Astrocyte (in vitro differentiated cells and primary cell): ENCODE measurements at places on chromosomes 1 and 21. TPM values are rescaled to one million over a fixed set of nuclear protein-coding genes. Genes with fewer than 3 reads are reported as not detected.

MAP3K21 gene
- 2.2 and 2.5 TPM in 2 replicates for total RNA-seq

ESRRG gene
- total RNA-seq = 0.41 and 0.79 TPM in 2 replicates

CLCA2 gene
- total RNA-seq = 0.46 and 0.77 TPM in 2 replicates

GRCh38 chr1:10181154-10181553 is 29.2 kb upstream of the KIF1B start:
- DNase-seq = no peak

DNA sequence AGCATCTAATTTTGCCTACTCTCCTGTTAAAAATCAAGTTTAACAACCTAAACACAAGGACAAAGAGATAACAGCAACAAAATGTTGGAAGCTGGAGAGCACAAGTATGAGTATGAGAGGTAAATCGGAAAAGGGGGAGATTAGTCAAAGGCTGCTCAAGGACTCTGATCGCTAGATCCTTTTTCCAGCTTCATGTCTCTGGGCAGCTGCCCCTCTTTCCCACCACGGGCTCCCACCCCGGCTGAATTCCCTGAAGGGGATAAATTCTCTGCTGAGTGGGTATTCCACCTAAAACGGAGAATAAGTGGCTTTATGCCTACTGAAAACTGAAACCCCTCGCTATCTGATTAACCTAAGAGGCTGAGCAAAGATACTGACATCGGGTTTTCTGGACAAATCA is 696 bp upstream of the CTBS start:
- DNase-seq = no peak

DNA sequence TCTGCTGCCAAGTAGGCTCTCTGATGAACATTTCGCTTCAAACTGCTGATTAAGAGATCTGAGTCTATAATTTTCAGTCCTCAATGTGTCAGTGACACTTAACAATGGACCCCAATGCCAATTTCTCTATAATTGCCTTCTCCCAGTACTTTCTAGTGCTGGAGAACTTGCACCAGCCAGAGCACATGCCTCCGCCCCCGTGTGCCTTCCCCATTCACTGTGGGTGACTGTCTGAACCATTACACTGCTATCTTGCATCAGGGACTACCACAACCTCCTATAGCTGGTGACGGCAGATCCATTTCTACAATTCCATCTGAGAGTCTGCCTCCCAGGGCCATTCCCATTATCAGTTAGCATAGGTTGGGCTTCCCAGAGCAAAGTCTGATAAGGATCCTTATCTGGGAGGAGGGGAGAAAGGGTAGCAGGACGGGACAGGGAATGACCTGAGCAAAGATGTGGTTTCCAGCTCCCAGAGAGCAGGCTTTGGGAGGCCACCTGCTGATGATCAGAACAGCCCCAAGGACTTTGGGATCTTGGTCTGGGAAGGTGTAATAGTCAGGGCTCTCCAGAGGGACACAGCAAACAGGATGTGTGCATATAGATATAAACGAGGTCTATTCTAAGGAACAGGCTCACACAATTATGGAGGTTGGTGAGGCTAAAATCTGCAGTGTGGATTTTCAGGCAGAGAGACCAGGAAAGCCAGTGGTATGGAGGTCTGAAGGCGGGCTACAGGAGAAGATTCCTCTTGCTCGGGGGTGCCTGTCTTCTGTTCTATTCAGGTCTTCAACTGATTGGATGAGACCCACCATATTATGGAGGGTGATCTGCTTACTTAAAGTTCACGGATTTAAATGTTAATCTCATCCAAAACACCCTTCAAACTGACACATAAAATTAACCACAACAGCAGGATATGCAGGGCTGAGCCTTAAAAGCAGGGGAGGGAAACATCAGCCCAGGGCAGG is 238.2 kb downstream of the PTPRU start:
- no peak for DNase-seq

DNA sequence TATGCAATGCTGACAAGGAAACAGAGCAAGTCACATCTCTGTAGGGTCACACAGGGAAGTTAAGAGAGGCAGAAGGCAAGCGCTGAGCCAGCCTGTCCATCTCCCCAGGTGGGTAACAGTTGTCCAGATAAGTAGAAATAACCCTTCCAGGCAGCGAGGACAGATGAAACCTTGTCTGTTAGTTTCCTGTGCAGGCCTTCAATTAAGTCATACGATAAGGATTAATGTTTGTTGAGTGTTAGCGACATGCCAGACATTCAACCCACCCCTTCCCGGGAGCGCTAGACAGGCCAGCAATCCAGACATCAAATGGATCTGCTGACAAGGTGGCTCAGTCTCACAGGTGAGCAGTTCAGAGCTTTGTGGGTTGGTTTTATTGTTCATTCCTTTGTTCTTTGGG is 221.5 kb upstream of the FMN2 start:
- DNase-seq = no peak
